ENCODE measurements at places on chromosomes 11 and 22.

- DNase-seq = no peak
Observed at GRCh38 chr11:16607675-16608644, 130.5 kb upstream of the C11orf58 start.

GRCh38 chr22:44519886-44520285 is 21.9 kb upstream of the RTL6 start:
- no peak for DNase-seq

GRCh38 chr22:26889802-26890201 is 232.4 kb downstream of the MIAT start:
- DNase-seq = no peak

DNA sequence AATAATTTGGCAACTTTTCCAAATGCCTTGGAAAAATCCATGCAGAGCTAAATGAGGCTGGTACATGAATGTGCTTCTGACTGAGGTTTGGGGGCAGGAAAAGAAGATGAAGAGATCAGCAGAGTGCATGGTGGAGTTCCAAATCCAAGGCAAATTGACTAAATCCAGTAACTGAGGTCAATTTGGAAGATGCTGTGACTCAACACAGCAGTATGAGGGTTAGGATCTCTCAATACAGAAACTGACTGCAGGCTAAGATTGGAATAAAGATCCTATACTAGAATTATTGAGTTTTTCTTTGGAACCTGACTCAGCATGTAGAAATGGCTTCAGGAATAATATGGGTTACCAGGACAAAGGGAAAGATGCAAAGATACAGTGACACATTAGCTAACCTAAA is 99.3 kb upstream of the FAT3 start:
- DNase-seq = no peak

DNA sequence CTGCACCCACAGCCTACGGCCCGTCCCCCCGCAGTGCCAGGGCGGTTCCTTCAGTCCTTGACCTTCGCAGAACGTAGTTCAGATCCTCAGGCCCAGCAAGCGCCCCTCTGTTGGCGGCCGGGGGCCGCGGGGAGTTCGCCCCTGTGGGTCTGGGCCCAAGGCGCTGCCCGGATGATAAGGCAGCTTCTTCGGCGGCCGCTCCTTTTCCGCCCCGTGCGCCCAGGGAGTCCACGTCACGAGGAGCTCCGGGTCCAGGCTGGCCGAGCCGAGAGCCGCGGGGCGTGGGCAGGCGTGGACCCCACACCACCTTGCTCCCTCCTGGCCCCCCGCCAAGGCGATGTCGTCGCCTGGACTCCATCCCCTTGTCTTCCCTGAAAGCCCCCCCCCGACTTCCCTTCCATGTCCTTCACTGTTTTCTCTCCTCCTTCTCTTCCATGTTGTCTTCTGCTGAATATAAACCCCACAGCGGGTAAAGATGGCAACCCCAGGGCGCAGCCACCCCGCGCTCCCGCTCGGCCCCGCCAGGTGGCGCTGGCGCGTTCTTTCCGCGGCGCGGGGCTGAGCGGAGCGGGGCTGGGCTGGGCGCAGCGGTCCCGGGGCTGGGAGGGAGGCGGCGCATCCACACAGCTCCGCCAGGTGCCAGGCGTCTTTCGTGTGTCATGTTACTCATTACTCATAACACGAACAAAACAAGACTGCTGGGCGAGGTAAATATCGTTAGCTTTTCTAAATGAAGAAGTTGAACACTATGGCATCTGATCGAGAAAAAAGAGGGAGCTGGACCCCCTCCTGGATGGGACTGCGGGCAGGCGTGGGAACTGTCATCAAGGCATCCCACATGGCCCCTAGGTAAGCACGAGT is 321.0 kb downstream of the NTM start:
- peak; percentile 39 for DNase-seq

GRCh38 chr22:38638216-38638615 is 18.0 kb downstream of the FAM227A start:
- DNase-seq = no peak

Data from activated naive CD4-positive, alpha-beta T cell treated with anti-CD3 and anti-CD28 coated beads, Interleukin-2, amount 10 ng/mL, durations not matched to agents 7 days and 5 days (primary cell).